Stimulated activated CD8-positive, alpha-beta memory T cell treated with anti-CD3 and anti-CD28 coated beads, Interleukin-4, amount 100 ng/mL, for 4 hours (primary cell): ENCODE measurements at places on chromosomes 6 and 20.

DNA sequence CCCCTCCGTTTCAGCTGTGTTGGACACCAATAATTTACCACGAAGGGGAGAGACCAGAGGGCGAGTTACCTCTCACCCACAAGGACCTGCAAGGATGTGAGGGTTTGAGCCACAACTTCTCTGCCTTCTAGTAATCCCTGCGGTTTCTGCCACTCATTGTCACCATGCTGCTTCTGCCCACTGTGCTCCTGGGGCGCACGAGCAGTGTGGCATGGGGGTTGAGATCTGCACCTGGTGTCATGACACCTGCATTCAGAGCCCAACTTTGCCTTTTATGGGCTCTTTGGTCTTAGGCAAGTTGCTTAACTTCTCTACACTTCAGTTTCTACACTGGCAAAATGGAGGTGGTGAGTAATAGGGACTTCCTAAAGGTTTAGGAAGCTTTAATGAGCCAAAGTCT, 84.9 kb downstream of the SOBP start:
- no peak for DNase-seq

- DNase-seq, result peak; percentile 85
Observed at GRCh38 chr6:37257634-37258404, at the start of the genes TBC1D22B and TMEM217. TSS of gene TBC1D22B (plus strand) at chr6:37257772. CDS start at chr6:37257918, 146 bp downstream. TSS of gene TMEM217 (minus strand) at chr6:37258144. CDS start at chr6:37219030, 39,114 bp downstream.

- DNase-seq, result no peak
Observed at GRCh38 chr6:37785663-37786270, 33.8 kb upstream of the ZFAND3 start.

- DNase-seq, result peak; percentile 85
Observed at GRCh38 chr6:26312501-26313397, 52.2 kb upstream of the BTN3A2 start.

GRCh38 chr6:90413396-90413795, 116.8 kb upstream of the BACH2 start:
- DNase-seq, result no peak

GRCh38 chr20:55153001-55153645, 677.7 kb downstream of the DOK5 start:
- DNase-seq, result no peak

DNA sequence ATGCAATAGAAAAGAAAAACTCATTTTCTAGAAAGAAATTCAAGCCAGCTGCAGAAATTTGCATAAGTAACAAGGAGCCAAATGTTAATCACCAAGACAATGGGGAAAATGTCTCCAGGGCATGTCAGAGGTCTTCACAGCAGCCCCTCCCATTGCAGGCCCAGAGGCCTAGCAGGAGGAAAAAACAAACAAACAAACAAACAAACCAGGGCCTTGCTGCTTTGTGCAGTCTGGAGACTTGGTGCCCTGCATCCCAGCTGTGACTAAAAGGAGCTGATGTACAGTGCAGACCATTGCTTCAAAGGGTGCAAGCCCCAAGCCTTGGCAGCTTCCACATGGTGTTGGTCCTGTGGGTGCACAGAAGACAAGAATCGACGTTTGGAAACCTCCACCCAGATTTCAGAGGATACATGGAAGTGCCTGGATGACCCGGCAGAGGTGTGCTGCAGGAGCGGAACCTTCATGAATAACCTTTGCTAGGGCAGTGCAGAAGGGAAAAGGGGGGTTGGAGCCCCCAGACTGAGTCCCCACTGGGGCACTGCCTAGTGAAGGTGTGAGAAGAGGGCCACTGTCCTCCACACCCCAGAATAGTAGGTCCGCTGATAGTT, 110.9 kb upstream of the AKAP12 start:
- DNase-seq, result no peak

DNA sequence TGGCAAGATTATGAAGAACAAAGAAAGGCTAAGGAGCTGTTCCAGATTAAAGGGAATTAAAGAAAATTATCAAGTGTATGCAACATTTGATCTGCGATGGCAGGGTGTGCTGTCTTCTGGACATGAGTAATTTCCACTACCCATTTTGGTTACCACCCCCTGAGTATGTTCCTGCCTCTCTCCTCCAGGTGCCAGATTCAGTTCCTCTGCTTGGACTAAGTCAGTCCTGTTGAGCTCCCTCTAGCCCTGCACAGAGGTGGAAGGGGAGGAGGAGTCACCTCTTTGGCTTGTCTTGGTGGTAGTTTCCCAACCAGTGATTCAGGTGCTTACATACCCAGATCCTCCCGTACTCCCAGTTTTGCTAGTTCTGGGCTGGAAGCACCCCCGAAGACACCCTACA, 22.2 kb upstream of the SNRPB2 start:
- no peak for DNase-seq

- DNase-seq, result no peak
Observed at GRCh38 chr6:39614393-39614950, 110.7 kb downstream of the KIF6 start.

GRCh38 chr6:139518556-139519091, 144.2 kb upstream of the CITED2 start:
- no peak for DNase-seq

DNA sequence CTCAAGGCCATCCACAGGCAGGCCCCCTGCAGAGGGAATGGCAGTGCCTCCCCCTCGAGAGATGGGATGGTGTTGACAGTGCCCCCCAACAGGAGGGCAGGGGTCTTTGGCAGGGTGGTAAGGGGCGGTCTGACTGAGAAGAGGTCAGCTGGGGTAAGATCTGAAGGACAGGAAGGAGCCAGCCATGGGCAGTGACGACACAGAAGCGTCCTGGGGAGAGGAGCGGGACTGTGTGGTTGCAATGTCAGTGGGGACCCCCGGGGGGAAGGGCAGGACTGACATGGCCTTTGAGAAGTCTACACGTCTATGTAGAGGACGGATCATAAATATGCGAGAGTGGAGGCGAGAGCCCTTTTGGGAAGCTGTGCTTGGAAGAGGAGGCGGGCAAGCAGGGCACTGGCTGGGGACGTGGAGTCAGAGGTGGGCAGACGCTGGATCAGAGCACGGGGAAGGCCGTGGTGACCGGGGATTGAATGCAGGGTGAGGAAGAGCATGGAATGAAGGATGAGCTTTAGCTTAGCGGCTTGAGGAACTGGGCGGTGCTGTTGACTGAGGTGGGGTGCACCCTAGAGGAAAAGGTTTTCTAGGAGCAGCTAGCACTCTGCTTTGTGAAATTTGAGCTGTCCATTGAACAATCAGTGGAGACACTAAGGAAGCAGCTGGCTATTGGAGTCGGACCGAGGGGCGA, 82.5 kb upstream of the AGPAT4 start:
- no peak for DNase-seq

DNA sequence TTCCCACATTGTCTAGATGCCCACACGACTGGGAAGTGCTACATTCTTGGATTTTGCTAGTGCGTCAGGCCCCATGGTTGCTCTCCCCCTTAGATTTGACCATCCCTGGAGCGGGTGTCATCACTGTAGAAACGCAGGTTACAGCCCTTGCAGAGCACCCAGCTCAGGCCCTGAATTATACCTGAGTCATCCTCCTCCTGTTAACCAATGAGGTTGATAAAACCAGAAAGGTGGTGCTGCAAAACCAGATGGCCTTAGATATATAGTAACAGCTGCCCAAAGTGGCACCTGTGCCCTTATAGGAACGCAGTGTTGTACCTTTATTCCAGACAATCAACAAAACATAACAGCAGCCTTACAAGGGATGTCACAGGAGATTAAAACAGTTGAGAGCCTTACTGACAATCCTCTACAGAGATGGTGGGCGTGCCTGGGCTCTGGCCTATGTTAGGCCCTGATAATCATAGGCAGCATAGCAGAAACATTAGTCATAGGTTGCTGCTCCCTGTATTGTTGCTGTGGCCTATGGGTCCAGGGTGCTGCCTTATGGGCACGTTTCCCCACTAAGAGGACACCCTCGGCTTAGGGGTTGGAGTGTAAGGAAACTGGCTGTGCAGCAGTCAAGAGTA, 33.6 kb upstream of the HSF2 start:
- DNase-seq, result no peak

DNA sequence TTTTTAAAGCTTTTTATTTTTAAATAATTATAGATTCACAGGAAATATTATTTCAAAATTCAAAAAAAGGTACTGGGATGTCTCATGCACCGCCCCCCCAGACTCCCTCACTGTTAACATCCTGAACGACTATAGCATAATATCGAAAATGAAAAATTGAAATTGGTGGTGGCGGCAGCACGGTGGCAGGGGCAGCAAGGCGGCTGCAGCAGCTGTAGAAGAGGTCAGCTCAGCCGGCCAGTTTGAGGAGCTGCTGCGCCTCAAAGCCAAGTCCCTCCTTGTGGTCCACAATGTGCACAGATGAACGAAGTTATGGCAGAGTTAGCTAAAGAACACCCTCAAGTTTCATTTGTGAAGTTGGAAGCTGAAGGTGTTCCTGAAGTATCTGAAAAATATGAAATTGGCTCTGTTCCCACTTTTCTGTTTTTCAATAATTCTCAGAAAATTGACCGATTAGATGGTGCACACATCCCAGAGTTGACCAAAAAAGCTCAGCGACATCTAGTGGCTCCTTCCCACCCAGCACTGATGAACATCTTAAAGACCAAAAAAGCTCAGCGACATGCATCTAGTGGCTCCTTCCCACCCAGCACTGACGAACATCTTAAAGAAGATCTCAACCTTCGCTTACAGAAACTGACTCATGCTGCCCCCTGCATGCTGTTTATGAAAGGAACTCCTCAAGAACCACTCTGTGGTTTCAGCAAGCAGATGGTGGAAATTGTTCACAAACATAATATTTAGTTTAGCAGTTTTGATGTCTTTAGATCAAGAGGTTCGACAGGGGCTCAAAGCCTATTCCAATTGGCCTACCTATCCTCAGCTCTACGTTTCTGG, 100.8 kb downstream of the FAM217A start:
- DNase-seq, result peak; percentile 9

GRCh38 chr6:170446841-170447560, 106.1 kb downstream of the PSMB1 start:
- no peak for DNase-seq

DNA sequence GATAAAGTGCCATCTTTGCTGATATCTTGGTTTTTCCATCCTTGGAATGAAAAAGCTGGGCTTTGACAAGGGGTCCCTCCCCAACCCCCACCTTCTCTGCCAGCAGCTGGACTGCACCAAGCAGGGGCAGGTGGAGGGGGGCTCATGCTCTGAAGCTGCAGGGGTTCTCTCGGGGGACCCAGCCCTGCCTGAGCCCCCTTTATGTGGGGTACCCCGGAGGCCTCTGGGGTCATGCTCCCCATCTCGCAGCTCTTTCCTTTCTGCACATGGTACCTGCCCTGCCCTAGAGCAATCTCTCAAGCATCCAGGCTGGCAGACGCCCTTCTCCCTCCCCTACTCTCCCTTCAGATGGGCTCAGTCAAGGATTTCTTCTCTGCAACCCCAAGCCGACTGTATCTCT, 146.7 kb upstream of the PTPN1 start:
- no peak for DNase-seq

DNA sequence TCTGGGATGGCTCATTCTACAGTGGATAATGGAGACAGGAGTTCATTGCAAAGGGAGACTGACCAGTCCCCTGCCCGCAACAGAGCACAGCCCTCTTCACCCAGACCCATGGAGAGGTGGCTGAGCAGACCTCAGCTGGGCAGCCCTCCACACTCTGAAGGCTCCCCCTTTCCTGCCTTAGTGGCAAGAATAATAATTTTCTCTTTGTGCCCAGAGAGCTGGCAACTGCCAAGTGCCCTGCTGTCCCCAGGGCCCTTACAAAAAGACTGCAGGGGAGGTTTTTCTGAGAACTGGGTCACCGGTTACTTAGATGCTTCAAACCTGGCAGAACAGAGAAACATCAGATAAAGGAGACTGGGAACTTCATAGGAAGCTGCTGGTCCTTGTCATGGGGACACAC, 35.4 kb upstream of the ZNFX1 start:
- no peak for DNase-seq

GRCh38 chr6:56984361-56984760, 29.5 kb downstream of the BEND6 start:
- DNase-seq, result no peak

DNA sequence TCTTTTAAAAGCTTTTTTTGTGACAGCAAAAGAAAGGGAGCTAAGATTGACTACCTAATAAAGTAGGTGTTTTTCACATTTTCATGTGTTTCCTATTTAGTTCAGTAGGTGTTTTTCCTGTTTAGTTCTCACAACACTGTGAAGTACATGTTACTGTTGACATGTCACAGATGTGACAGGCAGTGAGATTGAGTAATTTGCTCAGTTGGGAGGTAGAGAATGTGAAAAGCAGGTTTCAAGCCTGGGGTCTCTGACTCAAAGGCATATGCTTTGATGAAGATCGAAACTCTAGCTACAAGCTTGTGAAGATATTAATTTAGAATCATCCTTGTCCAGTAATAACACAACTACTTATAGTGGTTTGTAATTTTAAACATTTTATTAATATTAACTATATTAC, 43.1 kb downstream of the SLX4IP start:
- no peak for DNase-seq

- no peak for DNase-seq
Observed at GRCh38 chr6:118476551-118476950, 71.5 kb upstream of the PLN start.

DNA sequence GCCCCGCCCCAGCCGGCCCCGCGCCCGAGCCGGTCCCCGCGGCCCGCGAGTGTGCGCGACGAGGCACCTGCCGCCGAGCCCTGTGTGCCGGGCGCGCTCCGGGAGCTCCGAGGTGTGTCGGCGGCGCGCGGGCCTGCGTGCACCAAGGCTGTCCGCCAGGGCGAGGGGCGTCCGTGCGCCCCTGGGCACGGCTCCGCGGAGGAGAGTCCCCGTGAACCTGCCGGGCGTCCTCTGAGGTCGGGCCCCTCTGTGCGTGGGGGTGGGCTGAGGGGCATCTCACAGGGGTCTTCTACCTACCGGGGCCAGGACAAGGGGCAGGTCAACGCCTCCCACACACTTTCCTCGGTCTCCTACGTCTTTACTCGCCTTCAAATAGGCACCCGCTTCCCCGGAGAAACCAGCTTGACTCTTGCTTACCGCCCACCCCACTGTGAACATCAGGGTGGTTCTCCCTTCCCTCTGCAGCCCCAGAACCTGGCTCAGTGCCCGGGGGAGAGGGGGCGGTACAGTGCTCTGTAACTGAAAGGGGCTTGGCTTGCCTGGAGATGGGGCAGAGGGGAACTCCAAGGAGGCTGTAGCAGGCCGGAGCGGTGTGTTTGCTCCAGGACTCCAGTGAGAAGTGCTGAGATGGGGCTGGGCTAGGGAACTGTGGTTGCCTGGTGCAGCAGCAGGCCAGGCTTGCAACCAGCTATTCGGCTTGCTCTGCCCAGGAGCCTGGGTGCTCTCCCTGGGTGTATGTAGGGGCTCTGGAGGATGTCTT, at the start of gene SAMD10:
TSS of gene SAMD10 (minus strand) at position 86 of the 760 bp plus-strand sequence. CDS start 175 bp downstream, outside the sequence.
- peak; percentile 76 for DNase-seq

- no peak for DNase-seq
Observed at GRCh38 chr6:44116641-44117382, 10.4 kb downstream of the MRPL14 start.
